WTC11 (cell line): ENCODE measurements at places on chromosomes 5 and 9. TPM values are rescaled to one million over a fixed set of nuclear protein-coding genes. Genes with fewer than 3 reads are reported as not detected.

The SPATA31E1 gene
- 0.04 to 0.07 TPM (median 0.05 TPM) in 3 replicates for total RNA-seq

The BTNL8 gene
- total RNA-seq, result 0.48 to 0.96 TPM (median 0.85 TPM) in 3 replicates

The BAAT gene
- total RNA-seq, result 0.11 to 0.17 TPM (median 0.14 TPM) in 3 replicates

The LRRC19 gene
- not detected in 3 replicates for total RNA-seq

The APBA1 gene
- 0.34 to 0.94 TPM (median 0.44 TPM) in 3 replicates for total RNA-seq

DNA sequence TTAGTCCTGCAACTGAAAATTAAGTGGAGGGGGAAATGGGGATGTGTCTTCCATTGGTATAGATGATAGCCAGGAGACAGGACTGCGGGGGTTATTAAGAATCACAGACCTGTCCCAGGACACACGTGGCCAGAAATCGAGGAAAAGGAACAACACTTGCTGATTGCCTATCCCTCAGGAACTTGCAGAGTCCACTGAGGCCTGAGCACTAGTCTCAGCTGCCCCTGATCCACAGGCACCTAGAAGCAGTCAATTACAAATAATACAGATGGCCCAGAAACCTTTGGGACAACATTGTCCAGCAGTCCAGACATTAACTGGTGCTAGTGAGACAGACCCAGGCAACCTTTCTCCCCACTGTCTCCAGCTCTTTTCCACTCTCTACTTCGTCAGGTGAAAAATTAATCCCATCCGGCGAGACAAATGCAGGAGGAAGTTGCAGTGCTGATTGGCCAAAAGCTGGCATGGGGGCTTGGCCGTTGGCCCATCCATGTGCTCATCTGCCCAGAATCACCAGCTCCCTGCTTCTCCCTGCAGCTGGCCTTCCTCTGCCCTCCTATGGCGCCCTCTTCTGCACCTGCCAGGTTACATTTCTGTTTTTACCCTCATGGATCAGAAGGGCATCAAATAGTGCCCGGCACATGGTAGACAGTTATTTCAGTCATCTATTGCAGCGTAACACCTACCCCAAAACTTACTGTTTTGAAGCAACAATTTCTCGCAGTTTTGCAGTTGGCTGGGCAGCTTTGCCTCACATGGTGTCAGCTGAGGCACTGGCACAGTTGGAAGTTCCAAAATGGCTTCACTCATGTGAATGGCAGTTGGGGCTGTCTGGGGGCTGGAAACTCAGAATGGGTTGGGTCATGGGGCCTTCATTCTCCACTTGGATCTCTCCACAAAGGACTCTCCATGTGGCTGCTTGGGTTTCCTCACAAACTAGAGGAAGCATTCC lies 3.6 kb upstream of the B4GALT1 start:
- peaks cover 29% of the 10 kb centered on the region for H3K27me3 ChIP-seq
- H3K27ac ChIP-seq, result no peak overlapping the region
- H3K36me3 ChIP-seq, result no peaks in the 10 kb centered on the region
- peak; percentile 42 for DNase-seq
- no peak overlapping the region for H3K4me3 ChIP-seq

DNA sequence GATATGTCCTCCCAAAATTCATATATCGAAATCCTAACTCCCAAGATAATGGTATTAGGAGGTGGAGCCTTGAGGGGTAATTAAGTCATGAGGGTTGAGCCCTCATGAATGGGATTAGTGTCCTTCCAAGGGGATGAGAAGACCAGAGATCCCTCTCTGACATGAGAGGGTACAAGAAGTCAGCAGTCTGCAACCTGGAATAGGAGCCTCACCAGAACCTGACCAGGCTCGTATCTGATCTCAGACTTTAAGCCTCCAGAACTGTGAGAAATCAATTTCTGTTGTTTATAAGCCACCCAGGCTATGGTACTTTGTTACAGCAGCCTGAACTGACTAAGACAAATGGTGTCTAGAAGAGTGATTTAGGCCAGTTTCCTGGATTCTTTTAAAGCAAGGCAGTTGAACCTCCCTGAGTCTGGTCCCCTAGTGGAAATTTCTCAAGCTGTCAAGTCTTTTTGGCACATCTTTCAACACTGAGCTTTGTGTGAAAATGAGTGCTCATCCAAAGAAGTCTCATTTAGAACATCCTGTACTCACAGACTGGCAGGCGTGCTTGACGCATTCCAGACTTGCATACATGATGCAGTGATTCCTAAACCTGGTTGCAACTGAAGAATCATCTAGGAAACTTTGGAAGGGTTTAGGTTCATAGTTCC lies 254.8 kb upstream of the PPP1R2B start:
- no peaks in the 10 kb centered on the region for H3K4me1 ChIP-seq
- H3K36me3 ChIP-seq, result no peaks in the 10 kb centered on the region
- DNase-seq, result no peak
- no peaks in the 10 kb centered on the region for H3K27me3 ChIP-seq
- H3K4me3 ChIP-seq, result no peak overlapping the region
- H3K27ac ChIP-seq, result no peak overlapping the region

- H3K27me3 ChIP-seq, result no peaks in the 10 kb centered on the region
- no peak overlapping the region for H3K4me3 ChIP-seq
- no peaks in the 10 kb centered on the region for H3K36me3 ChIP-seq
- H3K27ac ChIP-seq, result no peak overlapping the region
- DNase-seq, result no peak
Observed at GRCh38 chr5:166535641-166536040, 1755.8 kb upstream of the WWC1 start.

- no peaks in the 10 kb centered on the region for H3K36me3 ChIP-seq
- no peak overlapping the region for H3K27ac ChIP-seq
- H3K4me1 ChIP-seq, result peaks cover 7% of the 10 kb centered on the region; the same call in 1 of the 2 replicates
- peaks cover 32% of the 10 kb centered on the region for H3K27me3 ChIP-seq
- DNase-seq, result no peak
- H3K4me3 ChIP-seq, result no peak overlapping the region
Observed at GRCh38 chr5:149143470-149143869, 2.2 kb downstream of the ABLIM3 start.

DNA sequence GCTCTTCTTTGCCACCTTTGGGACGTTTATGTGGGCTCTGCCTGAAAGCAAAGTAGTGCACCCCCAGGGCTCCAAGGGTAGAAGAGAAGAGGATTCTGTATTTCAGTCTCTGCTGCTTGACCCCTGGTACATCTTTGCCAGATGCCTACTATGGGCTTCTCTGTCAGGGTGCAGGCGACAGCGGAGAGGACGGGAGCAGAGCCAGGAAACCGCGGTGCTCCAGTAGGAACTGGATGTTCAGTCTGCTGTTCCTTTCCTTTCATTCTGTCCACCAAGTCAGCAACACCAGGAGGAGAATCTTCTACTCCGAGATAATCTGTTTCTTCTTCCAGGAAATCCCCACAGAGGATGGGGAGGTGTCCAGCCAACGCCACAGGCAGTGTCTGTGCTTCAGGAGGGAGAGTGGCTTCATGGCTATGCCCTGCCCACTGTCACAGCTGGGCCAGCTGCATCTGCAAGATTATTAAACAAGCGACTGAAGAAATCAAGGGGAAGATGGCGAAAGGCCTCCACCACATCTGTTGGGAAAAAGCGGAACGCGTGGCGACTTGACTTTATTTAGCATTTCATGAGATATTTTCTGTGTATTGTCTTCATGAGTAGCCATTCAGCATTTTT lies 398.3 kb downstream of the IRX1 start:
- no peak overlapping the region for H3K27ac ChIP-seq
- no peaks in the 10 kb centered on the region for H3K27me3 ChIP-seq
- peaks cover 13% of the 10 kb centered on the region for H3K4me1 ChIP-seq
- DNase-seq, result no peak
- peaks cover 12% of the 10 kb centered on the region for H3K36me3 ChIP-seq
